Amniotic stem cell (primary cell): ENCODE measurements at places on chromosomes 4 and X.

DNA sequence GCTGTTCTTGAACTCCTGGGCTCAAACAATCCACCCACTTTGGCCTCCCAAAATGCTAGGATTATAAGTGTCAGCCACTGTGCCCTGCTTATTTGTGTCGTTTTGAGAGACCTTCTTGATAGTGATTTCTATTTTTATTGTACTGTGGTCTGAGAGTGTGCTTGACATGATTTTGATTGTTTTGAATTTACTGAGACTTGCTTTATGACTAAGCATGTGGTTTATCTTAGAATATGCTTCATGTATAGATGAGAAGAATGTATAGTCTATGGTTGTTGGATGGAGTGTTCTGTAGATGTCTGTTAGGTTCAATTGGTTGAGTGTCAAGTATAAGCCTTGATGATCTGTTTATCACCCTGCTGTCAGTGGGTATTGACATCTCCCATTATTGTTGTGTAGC is 789.3 kb downstream of the IL1RAPL1 start:
- no peak for DNase-seq

DNA sequence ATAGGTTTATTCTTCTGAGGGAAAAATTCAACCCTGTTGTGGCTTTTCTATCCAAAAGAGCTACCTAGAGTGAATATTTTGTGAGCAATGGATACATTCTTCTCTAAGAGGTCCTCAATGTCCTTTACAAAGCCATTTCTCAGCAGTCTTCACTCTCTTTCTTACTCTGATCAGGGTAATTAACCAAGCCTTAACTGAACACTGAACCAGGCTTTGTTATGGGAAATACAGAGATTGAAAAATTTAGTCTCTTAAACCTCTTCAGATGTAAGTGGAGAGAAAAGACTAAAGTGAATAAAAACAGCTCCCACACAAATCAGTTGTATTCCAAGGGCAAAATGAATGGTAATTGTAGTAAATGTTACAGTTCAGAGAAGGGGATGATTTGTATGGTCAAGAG is 353.5 kb downstream of the CHIC1 start:
- DNase-seq, result no peak

GRCh38 chr4:148248824-148249223 is 193.4 kb downstream of the NR3C2 start:
- DNase-seq, result no peak

GRCh38 chrX:140572724-140573123 is 67.9 kb upstream of the SOX3 start:
- no peak for DNase-seq

DNA sequence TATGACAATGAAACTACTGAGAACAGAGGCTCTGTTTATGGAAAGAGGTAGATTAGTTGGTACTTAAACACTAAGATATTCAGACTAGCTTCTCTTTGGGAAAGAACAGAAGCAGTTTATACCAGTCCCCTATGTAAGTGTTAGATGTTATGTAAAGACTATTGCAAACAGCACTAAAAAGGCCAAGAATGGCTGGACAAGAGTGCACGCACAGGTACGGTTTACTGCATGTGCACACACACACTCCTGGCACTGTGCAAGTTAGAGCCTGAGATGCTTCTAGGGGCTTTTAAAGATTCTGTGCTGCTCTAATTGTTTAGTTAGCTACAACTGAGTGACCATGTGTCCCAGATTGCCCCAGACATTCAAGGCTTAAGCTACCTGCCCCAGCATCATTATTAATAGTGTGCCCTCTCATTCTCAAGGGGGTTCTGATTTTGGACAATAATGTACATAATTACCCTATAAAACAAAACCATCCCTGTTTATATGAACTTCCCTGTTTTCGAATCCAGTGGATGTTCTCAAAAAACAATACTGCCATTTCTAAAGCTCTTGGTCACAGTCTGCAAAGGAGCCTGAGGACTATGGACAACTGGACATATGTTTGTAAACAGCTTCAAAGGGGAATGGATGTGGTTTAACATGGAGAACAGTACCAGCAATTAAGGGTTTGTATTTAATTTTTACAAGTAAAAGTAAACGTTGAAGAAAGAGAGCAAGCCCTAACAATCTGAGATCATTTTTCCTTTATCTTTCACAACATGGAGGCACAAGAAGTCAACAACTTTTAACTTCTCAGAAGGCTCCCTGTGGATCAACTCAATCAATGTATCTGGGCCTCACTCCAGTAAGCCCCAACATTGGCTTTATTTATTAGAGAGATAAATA is 2.0 kb downstream of the SETD7 start:
- no peak for DNase-seq

DNA sequence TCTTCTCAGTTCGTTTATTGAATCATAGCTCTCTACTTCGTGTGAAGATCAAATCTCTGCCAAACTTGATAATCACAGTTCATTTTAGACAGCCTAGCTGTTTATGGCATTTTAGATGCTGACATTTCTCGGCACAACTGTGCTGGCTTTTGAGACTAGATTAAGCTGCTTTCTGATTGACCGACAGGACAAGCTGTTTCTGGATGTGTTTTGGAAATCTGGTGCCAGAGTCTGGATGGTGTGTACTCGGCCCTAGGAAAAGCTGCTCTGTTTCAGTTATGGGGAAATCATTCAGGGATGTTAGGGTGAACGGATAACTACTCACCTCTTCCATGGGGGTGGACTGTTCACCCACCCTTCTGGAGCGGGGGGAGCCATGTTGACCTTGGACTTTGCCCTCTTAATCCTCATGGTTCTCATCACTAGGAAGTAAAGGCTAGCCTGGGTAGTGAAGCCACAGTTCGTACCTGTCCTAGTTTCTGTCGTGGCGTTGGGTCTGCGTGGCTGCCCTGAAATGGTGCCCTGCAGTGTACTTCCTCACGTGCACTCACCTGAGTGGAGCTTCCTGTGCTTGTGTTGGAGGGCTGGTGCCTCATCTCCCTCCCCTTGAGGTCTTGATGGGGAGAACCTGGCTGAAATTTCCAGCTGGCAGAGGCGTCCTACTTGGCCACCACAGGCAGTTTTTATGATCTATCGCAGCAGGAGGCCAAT is 13.7 kb upstream of the WDR1 start:
- DNase-seq, result no peak

GRCh38 chrX:110086162-110086915 is 83.4 kb downstream of the TMEM164 start:
- no peak for DNase-seq

GRCh38 chrX:75084757-75085156 is 71.3 kb downstream of the ABCB7 start:
- DNase-seq, result no peak

GRCh38 chrX:71542411-71542810 is 9.5 kb downstream of the OGT start:
- DNase-seq, result no peak

- no peak for DNase-seq
These were observed 52.9 kb upstream of the TRPC5OS start for GRCh38 chrX:111823128-111823527.

GRCh38 chrX:103073467-103073866 is 9.5 kb upstream of the BEX1 start:
- DNase-seq, result no peak
